GM23248 (cell line): ENCODE measurements at places on chromosomes 7 and 10.

- DNase-seq: no peak
These were observed 52.4 kb downstream of the NOC3L start for GRCh38 chr10:94310369-94310768.

GRCh38 chr10:89867964-89868363 is 166.6 kb downstream of the KIF20B start:
- no peak for DNase-seq

GRCh38 chr7:101595766-101596537 is 33.1 kb downstream of the MYL10 start:
- no peak for DNase-seq

- no peak for DNase-seq
These were observed 18.8 kb downstream of the TNKS2 start for GRCh38 chr10:91816981-91817380.

DNA sequence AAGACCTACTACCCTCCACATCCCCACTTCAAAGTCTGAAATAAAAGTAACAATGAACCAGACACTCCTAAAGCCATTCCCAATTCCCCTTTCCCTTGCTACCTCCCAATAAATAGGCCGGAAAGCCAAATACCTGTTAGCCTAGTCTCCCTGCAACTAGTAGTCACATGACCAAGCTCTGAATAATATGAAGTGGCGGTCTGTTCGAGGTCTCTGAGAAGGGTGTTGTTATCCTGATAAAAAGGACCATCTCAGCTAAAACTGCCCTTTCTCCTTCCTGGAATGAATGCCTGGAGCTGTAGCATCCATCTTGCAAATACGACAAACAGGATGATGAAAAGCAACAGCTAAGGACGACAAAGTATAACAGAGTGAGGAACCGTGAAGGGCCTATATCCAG is 6.0 kb downstream of the KIF5B start:
- DNase-seq: no peak
